ENCODE measurements at places on chromosomes 6 and 20. TPM values are rescaled to one million over a fixed set of nuclear protein-coding genes. Genes with fewer than 3 reads are reported as not detected.

Gene OPN5
- total RNA-seq = not detected

Gene CLIC5
- not detected for total RNA-seq

Gene PRDM13
- not detected for total RNA-seq

Gene FAM83C
- total RNA-seq = 1.0 TPM

Gene CLPSL1
- not detected for total RNA-seq

Gene PDE10A
- not detected for total RNA-seq

Gene SIRPD
- not detected for total RNA-seq

Gene PI16
- not detected for total RNA-seq

Data from hair follicular keratinocyte (primary cell).